Right hindlimb (tissue), 1 donor: ENCODE measurements at places on chromosomes 12 and 14.

DNA sequence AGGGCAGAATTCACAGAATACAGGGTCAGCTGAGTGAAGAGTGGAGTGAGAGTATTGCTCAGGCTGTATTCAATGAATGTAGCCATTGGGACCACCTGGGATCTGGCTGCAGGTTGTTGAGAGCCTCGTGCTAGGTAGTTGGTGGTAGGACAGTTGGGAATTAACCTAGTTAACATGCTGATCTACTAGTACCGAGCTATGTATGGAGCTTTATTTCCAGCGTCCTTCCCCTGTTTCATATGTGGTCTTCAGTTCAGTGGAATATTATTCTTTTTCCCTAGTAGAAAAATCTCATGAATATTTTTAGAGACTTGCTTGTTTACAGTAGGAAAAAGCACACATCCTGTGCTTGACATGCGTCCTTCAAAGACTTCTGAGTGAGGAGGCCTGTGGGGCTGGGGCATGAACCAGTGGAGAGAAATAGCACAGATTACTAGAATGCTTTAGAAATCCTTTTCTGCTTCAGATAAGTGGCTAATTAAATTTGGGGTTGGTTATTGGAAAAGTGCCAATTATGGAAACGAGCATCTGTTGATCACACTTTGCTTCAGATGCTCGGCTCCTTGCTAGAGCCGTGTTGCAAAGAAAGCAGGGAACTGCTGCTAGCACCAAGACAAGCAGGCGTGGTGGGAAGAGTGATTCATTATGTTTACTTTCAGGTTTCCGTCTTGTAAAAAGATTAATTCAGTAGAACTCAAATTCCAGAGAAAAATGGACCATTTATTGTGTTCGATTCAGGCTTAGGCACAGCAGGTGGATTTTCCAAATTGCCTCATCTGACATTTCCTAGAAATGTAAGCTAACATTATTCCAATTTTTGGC, 53.6 kb downstream of the ARF6 start:
- DNase-seq = no peak

GRCh38 chr14:97266653-97267052, 469.5 kb downstream of the VRK1 start:
- DNase-seq = no peak

GRCh38 chr12:6945613-6946012, 1.8 kb downstream of the C12orf57 start:
- DNase-seq = no peak

GRCh38 chr12:95337146-95337545, 119.5 kb downstream of the VEZT start:
- no peak for DNase-seq

GRCh38 chr12:31922341-31923062, 36.7 kb upstream of the RESF1 start:
- no peak for DNase-seq

DNA sequence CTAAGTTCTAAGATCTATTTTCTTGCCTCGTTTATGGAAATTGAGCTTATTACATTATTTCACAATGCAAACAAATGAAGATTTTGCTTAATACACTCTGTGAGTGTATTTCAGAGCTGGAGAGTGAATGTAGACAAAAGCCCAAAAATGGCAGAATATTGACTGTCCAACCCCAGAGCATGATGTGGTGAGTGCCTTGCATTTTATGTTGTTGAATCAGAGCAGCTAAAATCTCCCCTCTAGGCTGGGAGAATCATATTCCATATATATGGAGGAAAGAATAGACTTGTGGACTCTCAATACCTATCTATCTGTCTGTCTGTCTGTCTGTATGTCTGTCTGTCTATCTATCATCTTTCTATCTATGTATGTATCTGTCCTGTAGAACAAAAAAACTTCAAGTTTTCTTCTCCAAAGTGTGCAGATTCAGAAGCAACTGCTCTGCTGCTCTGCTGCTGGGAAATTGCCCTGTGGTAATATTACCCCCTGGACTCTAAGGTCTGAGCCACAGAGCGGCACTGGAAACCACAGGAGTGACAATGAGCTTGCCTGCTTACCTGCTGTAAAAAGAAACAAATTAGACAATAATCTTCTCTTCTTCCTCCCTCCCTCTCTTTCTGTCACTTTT, 209.4 kb upstream of the PRICKLE1 start:
- no peak for DNase-seq

DNA sequence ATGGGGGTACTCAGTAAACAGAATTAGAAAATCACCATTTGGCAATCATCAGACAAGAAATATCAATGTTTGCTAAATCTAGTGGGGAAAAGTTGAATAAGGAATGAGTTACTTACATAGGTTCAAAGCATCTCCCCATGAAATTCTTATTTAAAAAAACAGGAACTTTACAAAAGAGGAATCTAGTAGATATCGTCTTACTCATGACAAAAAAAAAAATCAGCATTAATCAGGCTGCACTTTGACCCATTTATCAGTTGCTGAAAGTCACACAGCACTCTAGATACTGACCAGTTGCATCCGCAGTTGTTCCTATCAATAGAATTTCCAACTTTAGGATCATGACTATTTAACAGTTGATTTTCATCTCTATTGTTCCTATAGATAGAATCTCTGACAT, 5.8 kb upstream of the DICER1 start:
- no peak for DNase-seq

GRCh38 chr12:15677228-15677627, 112.0 kb downstream of the EPS8 start:
- no peak for DNase-seq

DNA sequence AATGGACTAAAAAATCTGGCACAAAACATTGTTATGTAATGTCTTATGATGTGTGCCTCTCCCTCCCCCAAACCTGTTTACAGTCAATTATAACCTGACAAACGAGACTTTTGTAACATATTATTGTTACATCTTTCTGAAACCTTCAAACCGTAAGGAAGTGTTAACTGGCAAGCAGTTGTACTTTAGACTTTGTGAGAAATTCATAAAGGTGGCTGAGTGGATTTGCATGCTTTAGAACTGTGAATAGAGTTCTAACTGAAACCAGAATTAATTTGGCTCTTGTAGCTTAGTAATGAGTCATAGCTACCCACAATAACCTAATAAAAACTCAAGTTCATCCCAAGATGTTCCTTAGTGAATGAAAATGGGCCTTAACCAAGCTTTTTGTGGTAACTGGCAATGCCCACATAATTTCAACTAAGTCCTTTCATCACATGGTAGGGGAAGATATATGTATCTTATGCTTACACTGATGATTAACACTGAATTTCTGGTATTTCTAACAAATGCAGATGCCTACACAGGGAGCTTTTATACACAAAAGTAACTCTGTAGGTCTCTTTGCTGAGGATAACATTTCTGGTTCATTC, 29.7 kb downstream of the RAD9B start:
- no peak for DNase-seq

DNA sequence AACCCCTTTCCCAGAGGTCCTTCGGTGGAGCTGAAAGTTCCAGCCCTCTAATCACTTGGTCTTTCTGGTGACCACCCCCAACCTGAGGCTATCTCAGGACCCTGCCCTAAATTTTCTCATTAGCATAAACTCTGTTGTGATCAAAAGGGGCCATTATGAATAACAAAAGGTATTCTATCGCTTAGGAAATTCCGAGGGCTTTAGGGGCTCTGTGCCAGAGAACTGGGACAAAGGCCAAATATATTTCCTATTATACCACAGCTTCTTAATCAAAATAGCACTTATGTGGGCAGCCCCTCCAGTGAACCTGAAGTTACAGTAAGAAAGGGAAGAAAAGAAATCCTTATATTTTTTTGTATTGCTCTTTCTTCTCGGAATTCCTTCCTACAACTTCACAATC, 125.3 kb upstream of the NPAS3 start:
- DNase-seq = no peak

- DNase-seq = no peak
These were observed 48.8 kb downstream of the E2F7 start for GRCh38 chr12:77016606-77017005.

GRCh38 chr14:102908766-102909455, 13.6 kb upstream of the AMN start:
- no peak for DNase-seq

DNA sequence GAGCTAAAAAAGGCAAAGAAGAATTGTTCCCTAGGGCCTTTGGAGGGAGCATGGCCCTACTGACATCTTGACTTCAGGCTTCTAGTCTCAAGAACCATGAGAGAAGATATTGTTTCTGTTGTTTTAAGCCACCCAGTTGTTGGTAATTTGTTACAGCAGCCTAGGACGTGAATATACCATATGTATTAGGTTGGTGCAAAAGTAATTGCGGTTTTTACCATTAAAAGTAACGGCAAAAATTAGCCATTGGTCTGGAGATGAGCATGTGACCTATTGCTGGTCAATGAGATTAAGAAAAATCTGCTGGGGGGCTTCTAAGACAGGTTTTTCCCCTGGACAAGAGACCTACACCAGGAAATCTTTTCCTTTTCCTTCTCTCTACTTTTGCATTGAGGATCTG, 9.8 kb upstream of the HRK start:
- no peak for DNase-seq

- DNase-seq = no peak
These were observed 28.4 kb downstream of the GSG1 start for GRCh38 chr12:13075118-13075480.

GRCh38 chr14:50953502-50953901, 9.2 kb upstream of the PYGL start:
- DNase-seq = no peak

DNA sequence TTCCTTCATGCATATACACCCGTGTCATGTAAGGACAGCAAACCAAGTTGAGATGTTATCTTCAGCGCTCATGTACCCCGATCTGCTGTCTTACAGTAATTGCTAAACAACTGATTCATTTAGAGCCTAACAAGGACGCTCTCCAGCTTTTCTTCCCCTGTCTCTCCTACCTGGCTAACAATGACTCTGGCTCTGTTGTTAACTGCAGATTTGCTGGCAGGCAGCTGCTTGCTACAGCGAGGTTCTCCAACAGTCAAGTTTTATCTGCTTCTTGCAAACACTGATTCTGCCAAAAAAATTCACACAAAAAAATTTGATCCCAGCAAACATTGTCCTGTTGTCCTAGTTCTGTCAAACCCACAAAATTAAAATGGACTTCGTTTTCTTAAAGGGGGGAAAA, 101.6 kb downstream of the OTX2 start:
- no peak for DNase-seq

GRCh38 chr12:100497105-100497795, 23.6 kb downstream of the NR1H4 start:
- DNase-seq = no peak

GRCh38 chr14:70697701-70698100, 56.0 kb downstream of the TTC9 start:
- DNase-seq = no peak

GRCh38 chr12:24297516-24297915, 348.0 kb upstream of the SOX5 start:
- DNase-seq = no peak

GRCh38 chr12:110597885-110598284, 14.8 kb upstream of the PPTC7 start:
- DNase-seq = no peak

DNA sequence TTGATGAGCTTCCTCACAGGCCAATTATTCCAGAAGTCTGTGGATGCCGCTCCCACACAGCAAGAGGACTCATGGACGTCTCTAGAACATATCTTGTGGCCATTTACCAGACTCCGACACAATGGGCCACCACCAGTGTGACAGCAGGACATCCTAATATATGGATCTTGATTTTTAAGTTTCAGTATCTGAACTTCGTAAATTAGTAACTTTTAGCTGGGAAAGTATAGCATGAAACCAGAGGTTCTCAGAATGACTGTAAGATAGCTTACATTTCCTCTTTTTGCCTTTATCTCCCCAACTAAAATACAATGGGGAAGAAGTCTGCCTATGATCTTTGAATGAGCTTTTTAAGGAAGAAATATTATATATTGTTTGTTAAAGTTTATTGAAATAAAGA, 87.0 kb downstream of the DNAI7 start:
- no peak for DNase-seq

DNA sequence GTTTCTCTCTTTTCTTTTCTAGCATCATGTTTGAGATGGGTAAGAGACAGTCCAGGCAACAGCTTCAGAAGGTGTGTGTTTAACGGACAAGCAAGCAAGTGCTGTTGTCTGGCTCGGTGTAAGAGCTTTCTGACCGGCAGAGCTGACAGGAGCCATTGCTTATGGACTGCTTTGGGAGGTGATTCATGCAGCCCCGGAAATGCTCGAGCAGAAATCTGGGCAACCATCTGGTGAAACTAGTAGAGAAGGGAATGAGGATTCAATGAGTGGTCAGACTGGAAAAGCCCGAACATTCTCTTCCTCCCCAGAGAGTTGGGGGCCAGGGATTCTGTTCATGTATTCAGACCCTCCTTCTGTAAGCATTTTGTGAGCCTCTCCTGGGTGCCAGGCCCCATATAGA, 24.4 kb downstream of the TUNAR start:
- no peak for DNase-seq

DNA sequence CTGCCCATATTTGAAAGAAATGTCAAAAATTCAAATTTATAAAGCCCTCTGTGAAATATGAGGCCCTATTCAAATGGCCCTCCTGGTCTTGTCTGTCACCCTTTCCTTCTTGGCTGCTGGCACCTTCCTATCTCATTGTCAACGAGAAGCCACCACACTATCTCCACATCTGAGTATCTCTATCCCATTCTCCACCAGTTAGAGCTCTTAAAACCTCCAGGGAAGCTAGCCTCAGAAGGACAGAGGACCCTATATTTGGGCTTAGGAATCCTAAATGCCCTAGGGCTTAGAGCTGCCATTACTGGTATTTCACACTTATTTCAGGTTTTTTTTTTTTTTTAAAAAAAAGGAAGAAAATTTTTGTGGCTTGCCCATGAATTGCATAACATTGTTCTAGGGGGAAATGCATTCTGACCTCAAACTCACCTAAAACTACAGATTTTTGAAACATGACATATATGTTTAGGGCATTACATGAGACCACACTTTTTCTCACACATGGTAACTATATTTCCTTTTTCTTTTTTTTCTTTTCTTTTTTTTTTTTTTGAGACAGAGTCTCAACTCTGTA, 25.0 kb downstream of the SLC25A21 start:
- no peak for DNase-seq

GRCh38 chr12:107661830-107662229, 23.8 kb upstream of the PWP1 start:
- DNase-seq = no peak

DNA sequence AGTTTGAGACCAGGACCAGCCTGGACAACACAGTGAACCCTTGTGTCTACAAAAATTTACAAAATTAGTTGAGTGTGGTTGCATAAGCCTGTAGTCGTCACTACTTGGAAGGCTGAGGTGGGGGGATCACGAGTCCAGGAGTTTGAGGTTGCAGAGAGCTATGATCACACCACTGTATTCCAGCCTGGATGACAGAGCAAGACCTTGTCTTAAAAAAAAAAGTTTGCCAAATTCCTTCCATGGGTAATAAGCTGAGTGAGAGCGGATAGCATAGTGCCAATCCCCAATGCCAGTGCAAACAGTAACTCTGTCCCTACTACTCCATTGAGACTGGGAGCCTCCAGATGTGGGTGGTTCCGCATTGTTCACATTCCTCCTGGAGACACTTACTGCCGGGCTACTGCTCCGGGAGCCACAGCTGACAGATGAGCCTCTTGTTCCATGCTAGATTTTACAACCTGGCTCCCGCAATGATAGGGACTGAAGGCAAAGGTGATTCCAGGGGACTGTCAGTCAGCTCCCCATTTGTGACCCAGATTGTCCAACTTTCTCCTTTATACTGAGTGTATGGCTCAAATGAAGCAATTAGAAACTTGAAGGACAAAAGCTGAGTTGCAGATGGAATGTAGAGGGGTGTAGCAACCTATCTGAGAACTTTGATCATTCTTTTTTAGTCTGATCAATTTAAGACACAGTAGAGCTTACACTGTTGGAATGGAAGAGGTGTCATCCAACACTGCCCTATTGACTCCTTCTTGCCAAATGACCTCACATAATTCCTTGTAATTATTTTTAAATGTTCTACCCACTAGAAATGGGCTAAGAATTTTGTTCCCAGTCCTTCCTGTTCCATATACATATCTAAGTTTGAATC, 13.4 kb upstream of the FRMD6 start:
- no peak for DNase-seq
